Activated naive CD4-positive, alpha-beta T cell treated with anti-CD3 and anti-CD28 coated beads for 36 hours (primary cell): ENCODE measurements at places on chromosomes 2 and 18. TPM values are rescaled to one million over a fixed set of nuclear protein-coding genes. Genes with fewer than 3 reads are reported as not detected.

Gene GPR17
- total RNA-seq: not detected

Gene RAX
- not detected for total RNA-seq

Gene POTEJ
- total RNA-seq: not detected

DNA sequence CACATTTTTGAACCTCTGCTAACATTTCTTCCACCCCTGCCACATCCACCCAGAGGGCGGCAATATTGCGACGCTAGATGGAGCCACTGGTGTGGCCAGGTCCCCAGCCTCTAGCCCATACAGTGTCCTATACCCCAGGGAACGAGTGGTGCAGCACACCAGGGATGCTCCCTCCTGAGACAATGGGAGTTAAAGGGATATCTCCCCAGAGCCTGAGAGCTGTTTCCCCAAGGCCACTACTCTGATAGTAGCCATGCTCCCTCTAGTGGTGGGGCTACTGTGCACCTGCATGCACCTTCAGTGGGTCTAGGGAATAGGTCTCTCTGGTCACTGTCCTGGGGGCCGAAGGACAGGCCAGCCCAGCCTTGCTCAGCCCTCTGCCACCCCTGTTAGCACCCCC is 336.4 kb upstream of the FSHR start:
- DNase-seq: peak; percentile 13

DNA sequence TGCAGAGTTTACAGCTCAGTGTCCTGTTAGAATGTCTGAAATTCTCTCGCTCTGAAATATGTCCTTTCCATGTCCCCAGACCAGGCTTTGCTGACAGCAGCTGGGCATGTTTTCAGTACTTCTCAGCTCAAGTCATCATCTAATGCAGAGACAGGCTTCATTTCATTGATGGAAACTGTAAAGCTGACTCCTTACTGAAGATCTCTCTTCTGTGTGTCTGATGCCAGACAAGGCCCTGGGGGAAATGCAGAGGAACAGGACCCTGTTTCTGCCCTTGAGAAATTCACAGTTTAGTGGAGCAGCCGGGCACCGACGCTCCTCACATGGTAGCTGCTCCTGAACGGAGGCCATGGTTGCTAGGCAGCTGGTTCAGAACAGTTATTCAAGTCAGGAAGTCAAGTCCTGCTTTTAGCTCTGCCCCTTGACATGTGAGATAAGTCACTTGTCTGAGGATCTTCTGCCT is 24.6 kb upstream of the FZD7 start:
- no peak for DNase-seq

DNA sequence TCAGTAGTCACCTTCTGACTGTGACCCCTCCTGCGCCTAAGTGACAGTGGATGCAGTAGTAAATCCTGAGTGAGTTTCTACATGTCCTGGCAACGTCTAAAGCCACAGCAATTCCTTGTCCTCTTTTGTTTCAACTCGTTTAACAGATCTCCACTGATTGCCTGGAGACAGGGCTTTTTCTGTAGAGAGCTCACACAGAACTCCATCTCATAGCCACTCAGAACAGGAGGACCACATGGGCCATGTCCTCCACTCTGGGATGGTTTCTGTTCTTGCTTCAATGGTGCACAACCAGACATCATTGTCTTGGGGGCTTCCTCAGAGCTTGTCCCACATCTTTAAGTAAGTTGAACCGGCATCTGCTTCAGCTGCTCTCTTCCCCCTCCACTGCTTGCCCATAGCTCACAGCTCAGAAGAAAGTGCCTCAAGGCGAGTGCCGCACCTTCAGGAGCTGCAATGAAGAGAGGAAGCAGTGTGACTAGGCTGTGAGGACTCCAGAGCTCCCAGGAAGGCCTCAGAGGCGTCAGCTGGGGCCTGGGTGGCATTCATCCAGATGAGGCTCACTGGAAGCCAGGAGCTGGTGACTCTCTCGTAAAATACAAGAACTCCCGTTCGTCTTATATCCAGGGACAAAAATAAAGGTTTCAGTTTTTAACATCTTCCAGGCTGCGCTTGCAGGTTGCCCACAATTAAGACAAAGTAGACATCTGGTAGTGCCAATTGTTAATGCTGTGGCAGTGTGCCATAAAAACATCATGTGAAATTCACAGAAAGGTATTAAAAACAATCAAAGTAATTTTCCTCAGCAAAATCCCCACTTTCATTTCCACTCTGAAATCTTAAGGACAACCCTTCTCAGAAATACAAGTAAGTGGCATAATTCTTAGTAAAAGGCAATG is 37.3 kb downstream of the ST3GAL5 start:
- peak; percentile 50 for DNase-seq
